ENCODE measurements at places on chromosomes 1 and 21.

GRCh38 chr1:24949331-24949881 lies 19.3 kb upstream of the RUNX3 start:
- DNase-seq, result no peak

GRCh38 chr21:15809065-15809464 lies 79.3 kb downstream of the USP25 start:
- DNase-seq, result no peak

- DNase-seq, result no peak
Observed at GRCh38 chr1:59738152-59738551, 76.6 kb upstream of the HOOK1 start.

- DNase-seq, result no peak
Observed at GRCh38 chr21:17514124-17514845, 1.4 kb downstream of the CXADR start.

Measured in lower lobe of right lung (tissue), 2 donors.